Natural killer cell treated with Interleukin-12 subunit alpha and Interleukin-12 subunit beta and Interleukin-15 and Interleukin-18, amount 100 ng/mL, for 72 hours (primary cell): ENCODE measurements at places on chromosomes 2 and 18.

DNA sequence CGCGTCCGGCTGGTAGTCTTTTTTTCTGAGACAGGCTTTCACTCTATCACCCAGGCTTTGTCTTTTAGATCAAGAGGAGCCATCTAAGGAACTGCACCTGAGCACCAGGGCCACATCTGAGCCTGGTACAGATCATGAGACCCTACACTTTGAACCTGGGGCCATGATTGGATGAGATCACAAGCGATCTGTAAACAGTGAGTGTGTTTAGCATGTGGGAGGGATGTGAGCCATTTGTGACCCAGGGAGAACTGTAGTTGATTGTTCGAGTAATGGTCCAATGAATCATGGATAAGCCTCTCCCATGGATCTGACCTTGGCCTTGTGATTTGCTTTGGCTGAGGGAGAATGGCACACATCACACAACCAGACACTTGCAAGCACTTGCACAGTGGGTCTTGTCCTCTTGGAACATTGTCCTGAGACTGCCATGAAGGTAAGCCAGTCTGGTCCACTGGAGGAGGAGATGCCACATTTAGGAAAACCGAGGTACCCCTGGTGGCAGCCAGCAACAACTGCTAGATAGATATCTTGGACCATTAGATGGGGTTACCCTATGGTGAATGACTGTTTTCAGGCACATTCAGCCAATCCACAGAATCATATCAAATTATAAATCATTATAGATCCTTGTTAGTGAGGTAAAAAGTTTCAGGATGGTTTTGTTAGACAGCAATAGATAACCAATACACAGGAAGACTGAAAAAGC is 19.5 kb upstream of the DTNB start:
- no peak for DNase-seq

- DNase-seq = no peak
Observed at GRCh38 chr2:70785137-70785911, 5.1 kb downstream of the FIGLA start.

- DNase-seq = no peak
Observed at GRCh38 chr2:160022162-160022561, 40.3 kb downstream of the PLA2R1 start.

DNA sequence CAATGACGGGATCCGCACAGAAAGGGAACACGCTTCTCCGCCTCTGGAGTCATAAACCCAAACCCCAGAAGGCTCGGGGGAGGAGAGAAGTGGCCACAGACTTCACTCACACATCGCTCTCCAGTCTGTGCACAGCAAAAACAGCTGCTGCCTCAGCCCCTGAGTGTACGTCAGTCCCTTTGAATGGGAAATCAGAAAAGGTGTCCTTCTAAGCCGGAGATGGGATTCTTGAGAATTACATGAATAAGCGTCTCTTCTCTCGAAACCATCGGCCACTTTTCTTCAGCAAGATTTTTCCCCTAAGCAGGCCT is 78.3 kb downstream of the PDCL3 start:
- DNase-seq = no peak
